NCI-H1105 treated with DMSO at 0.1 percent for 48 hours (cell line): ENCODE measurements at places on chromosomes 11 and 22.

DNA sequence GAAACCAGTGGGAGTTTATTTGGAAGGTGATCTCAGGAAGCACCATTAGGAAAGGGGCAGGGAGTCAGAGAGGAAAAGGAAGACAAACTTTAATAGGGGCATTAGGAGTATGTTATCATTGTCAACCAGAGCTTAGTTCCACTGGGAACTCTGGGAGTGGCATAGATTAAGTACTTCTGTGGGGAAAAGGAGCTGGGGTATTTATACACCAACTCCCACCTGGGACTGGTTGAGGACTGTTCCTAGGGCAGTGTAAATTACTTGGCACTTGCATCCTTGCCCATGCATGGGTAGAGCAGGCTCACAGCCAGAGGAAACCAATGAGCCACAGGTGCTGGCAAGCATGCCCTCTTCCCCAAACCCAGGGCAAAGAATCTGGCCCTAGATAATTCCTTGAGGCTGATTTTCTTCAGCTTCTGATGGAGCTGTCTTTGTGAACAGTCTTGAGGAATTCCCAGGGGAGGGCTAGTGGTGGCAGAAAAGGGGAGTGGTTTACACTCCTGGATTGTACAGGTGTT, 541.2 kb downstream of the MIAT start:
- no peak for DNase-seq

DNA sequence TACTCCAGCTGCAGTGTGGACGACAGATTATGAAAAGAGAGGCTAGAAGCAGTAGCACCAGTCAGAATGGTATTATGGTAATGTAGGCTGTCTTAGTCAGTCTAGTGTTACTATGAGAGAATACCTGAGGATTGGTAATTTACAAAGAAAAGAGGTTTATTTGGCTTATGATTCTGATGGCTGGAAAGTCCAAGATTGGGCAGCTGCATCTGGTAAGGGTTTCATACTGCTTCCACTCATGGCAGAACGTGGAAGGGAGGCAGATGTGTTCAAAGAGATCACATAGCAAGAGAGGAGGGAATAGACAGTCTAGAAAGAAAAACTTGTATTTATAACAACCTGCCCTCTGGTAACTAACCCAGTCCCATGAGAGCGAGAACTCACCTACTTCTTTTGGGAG, 77.3 kb upstream of the NAV2 start:
- no peak for DNase-seq

DNA sequence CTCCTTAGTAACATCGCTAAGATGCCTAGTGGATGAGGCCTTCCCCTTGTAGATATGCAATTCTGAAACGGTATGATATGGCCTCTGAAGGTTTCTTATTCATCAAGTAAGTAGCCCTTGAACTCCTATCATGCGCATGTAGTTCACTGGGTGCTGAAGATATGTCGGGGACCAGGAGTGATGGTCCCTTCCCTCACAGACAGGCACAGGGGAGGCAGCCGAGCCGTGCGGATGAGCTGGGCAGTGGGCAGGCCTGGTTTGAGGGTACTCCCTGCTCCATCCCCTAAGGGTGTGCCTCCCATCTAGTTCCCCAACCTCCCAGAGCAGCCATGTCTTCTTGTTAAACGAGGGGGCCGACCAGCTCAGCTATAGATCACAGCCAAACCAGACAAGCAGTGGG, 40.1 kb downstream of the TP53I11 start:
- no peak for DNase-seq

DNA sequence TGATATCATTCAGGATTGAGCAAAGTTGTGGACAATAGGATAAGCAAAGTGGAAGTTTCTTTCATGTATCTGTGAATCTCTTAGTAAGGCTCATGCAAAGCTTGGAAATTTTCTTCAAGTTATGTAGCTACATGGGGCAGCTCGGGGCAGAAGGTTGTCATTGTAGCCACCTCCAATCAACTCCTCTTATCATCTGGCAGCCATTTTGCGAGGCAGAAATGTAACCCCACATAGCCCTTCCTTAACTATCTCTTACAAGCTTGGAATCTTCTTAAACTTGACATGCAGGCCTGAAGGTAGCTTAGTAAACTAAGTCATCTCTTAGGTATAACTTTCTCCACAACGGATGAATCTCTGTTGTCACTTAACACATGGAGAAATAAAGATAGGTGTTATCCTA, 392.8 kb downstream of the AASDHPPT start:
- DNase-seq: no peak

DNA sequence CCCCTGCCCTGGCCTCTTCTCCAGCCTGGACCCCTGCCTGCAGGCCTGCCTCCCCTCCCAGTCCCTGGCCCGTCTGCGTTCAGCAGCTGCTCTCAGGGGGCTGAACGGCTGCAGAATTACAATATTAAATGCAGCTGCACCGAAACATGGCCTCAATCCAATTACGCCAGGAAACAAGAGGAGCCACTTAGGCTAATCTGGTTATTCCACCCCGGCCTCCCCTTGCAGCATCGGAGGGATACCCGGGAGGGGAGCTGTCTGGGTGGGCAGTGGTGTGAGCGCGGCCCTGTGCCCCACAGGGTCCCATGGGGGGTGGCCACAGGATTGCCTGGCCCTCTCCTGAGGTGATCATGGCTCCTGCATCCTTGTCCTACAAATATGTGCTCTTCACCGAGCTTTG, 42.6 kb downstream of the FLRT1 start:
- DNase-seq: peak; percentile 81

- DNase-seq: no peak
Measured at GRCh38 chr11:17766073-17766359, 31.4 kb downstream of the KCNC1 start.

DNA sequence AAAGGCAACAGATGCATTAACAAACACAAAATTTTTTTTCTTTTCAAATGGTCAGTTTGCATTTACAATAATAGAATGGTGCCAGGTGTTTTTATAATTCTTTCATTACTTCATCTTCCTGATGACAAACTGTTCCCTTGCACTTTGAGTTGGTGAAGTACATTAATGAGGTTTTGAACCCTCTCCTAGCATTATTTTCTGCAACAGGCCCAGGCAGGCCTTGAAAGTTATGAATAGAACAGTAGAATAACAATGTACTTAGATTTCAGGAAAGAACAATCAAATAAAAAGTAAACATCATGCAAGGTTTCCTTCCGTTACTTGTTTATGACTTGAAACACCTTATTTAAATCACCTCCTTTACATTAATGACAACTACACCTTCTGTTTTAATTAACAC, 9.6 kb downstream of the BTG4 start:
- DNase-seq: peak; percentile 45

GRCh38 chr11:120295099-120295498, 30.0 kb upstream of the TLCD5 start:
- DNase-seq: peak; percentile 21

DNA sequence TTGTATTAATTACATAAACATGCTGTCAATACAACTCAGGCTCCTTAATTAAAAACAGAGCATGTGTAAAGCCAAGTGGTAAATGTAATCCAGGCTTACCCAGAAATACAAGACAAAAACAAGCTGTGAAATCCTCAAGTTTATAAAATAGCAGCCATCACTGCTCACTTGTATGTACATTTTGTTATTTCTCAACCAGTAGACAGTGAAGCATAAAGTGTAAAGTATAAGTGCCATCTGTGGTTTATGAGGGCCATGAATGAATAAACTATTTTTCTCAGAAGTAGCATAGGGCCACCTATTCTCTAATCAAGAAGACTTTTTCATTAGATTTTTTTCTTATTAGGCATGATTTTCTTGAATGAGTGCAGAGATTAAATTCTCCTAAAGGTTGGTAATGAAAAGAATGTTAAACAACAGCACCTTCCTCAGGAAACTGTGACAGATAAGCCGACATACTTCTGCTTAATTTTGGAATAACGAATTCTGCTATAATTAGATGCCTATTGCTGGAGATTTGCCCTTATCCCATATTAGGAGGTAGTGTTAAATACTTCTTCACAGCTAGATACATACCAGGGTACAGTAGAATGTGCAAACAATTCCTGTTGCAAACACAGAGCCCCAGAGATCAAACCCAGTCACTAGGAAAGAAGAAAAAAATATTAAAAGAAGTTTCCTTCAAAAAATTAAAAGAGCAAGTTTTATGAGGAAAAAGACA, 13.0 kb downstream of the SLC5A12 start:
- DNase-seq: no peak

GRCh38 chr11:126834573-126834972, 166.0 kb downstream of the KIRREL3 start:
- DNase-seq: no peak

DNA sequence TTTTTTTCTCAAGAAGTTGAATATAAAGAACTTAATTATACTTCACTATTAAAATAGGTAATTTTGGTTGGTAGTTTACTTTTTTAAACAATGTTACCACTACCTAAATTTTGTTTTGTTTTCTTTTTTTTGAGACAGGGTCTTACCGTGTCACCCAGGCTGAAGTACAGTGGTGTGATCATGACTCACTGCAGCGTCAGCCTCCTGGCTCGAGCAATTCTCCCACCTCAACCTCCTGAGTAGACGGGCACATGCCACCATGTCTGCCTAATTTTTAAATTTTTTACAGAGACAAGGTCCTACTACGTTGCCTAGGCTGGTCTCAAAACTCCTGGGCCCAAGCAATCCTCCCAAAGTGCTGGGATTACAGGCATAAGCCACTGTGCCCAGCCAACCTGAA, 17.6 kb downstream of the SPCS2 start:
- DNase-seq: no peak

- no peak for DNase-seq
Measured at GRCh38 chr11:44335919-44336318, 26.0 kb upstream of the ALX4 start.

GRCh38 chr22:40346185-40347118, at the start of gene ADSL:
ADSL (plus strand) TSS chr22:40346500; CDS start chr22:40346559, 59 bp downstream.
- DNase-seq: peak; percentile 72
